ENCODE measurements at places on chromosomes 2 and 18.

DNA sequence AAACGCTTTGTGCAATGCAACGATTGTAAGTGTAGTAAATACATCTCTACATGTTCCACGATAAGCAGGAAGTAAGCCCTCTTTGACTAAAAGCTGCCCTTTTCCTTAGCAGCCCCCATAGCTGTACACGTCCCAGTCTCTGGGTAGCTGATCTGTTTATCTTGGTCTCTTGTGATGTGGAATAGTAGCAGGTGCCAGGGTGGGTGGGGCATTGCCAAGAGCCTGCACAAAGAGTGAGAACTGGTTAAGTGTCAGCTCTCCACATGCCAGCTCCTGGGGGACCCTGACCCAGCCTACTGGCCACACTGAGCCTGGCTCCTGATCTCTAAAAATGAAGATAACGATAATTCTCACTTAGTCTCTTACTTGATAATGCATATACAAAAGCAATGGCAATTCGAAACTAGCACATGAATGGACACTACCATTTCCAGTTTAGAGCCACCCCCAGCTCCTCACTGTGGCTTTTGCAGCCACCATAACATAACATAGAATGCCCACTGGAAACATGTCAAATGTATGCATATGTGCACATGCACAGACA is 92.3 kb downstream of the MYT1L start:
- no peak for DNase-seq

GRCh38 chr2:46902465-46902864 is 13.1 kb downstream of the MCFD2 start:
- no peak for DNase-seq

DNA sequence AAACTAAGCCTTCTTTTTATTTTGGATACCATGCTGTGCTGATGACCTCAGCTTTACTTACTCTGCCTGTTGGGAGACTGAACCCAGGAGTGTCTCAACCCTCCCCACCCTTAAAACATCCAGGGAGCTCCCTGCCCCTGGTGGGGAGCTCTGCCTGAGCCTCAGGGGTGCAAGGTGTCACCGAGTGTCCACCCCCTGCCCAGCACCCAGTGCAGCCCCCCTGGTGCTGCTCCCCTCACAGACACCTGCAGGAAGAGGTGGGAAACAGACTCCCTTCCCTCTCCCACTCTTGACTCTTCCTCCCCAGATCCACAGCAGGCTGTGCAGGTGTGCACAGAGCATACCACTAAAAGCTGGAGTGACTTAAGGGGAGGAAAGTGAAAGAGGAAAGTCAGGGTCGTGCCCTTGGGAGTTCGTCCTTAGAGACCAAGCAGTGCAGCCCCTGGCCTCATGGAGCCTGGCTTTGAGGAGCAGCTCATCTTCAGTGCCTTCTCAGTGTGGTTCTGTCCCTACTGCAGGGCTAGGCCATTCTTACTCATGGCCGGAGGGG is 51.3 kb downstream of the MYO7B start:
- no peak for DNase-seq

- no peak for DNase-seq
These were observed 233.4 kb downstream of the AGPS start for GRCh38 chr2:177625744-177626650.

GRCh38 chr2:9424447-9425164 is 1.2 kb downstream of the CPSF3 start:
- no peak for DNase-seq

DNA sequence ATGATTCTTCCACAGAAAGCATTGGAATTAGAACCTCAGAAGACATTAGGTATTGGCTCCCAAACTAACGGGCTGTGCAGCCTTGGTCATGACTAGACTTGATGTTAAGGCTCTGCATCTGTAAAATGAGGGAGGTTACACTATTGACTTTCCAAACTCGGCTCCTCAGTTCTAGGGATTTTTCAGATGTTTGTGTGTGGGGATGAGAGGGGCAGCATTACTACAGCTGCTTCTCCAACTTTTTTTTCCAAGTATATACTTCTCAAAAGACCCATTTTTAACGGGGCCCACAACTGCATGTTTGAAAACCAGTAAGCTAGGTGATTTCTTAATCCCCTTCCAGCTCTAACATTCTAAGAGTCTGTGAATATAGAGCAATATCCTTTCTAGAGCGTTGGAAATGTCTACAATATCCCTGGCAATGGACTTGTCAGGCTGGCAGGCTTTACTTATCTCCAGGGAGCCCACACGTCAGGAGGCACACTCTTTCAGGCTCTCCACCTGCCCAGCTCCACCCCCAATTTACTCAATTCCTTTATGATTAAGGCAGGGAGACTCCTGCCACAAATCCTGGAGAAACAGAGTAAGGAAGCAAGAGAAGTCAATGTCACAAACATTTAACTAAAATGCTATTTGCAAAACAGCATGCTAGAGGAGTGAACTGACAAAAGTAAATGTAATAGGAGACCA is 844 bp upstream of the MPV17 start:
- DNase-seq = no peak

DNA sequence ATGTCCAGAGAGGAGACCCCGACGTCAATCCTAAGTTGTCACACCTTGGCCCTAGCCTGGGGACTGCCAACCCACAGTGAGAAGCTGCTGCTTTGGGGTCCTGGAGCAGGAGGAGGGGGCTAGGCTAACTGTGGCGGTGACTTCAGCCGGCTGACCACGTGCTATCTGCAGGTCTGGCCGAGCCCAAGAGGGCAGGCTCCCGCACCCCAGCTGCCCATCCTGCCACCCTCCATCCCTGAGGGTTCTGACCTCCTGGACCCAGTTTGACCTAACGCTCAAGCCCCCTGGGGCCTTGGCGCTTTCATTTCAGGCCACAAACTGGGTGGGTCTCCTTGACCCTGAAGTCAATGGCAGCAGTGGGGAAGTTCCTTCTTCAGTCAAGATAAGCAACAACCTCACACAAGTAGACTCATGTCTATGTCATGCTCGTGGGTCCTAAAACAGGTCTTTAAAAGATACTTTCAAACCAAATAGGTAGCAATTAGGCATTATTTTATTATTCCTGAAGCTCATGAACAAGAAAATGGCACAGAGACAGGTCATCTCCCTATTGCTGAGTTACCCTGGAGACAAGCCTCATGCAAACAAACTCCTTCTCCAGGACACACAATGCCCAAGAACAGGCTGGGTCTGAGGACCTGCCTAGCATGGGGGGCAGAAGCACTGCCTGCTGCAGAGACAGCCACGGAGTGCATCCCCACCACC is 2.3 kb downstream of the HES6 start:
- no peak for DNase-seq

DNA sequence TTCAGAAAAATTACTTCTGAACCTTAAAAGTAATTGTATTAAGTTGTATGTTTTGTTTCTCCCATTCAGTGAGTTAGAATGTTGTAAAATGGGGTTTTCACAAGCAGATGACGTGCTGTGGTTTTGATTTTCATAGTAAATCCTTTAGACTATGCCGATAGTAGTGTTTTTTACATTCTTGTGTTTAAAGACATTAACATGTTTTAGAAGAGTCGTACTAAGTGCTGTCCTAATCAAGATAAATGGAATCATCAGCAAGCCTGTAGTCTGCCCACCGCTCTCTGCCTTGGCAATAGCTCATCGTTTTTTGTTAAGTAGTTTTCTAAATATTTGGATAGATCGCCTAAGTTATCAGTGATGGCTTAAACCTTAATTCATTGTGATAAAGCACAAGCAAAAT is 21.5 kb downstream of the PKP4 start:
- DNase-seq = no peak

Measured in stimulated activated CD8-positive, alpha-beta memory T cell treated with anti-CD3 and anti-CD28 coated beads, Interleukin-2, amount 100 ng/mL, for 1 hour (primary cell).